ENCODE measurements at places on chromosomes 5 and 9. TPM values are rescaled to one million over a fixed set of nuclear protein-coding genes. Genes with fewer than 3 reads are reported as not detected.
A peak's percentile ranks its signal among the peaks of the same experiment; 100 is the strongest.

DNA sequence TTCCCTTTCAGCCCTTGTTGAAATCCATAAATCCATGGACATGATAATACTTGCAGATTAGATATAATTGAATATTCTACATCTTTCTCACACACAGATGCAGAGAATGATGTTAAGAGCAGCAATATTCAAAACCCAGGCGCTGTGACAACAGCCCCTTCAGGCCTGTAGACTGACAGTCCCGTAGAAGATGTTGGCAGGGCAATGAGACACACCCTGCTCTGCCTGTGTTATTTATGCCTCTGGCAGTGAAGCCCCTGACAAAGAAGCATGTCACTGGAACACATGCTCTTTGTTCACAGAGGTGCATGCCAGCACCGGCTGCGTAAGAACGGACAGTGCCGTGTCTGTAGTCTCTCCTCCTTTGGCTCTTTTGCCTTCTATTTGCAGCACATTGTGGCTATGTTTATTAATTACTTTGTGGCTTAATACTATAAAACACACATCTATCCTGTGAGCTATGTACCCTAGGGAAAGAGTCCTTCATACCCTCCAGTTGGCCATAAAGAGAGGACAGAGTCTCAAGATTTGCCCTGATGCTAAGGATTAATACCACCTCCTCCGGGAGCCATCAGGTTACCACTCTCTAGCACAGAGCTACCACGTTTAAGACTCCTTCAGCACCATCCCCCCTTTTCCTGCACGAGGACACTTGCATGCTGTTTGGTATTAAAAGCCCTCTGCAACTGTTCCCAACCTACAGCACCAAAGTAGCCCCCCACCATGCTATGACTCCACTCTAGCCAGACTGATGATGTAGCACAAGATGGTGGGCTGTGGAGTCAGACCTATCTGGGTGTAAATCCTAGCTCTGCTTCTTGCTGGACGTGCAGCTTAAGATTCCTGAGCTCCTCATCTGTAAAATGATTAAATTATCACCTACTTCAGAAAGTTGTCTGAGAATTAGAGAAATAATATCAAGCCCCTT is 2.0 kb upstream of the ANP32B start:
- no peak for DNase-seq

DNA sequence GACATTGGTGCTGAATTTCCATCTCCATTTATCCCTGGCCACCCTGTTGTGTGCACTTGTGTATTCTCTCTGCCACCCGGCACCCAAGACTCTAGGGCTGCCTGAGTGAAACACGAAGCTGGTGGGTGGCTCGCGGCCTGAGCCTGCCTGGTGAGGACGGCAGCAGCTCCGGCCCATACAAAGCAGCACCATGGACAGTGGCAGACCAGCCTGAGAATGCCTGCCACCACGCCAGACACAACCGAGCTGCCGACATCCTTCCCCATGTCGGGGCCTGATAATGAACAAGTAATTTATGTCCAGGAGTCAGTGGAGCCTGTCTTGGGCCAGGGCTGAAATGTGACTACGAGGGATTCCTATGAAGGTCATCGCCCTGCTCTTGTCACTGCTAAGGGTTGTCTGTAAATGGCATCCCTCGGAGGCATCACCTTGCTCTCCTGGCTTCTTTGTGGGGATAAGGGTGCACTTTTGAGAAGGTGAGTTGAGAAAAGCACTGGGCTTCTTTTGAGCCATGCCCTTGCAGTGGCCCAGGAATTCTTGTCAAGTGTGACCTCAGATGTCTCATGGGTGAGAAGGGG is 175.7 kb downstream of the MELK start:
- DNase-seq, result peak; percentile 35

GRCh38 chr5:95020345-95020744 is 264.5 kb downstream of the MCTP1 start:
- no peak for DNase-seq

DNA sequence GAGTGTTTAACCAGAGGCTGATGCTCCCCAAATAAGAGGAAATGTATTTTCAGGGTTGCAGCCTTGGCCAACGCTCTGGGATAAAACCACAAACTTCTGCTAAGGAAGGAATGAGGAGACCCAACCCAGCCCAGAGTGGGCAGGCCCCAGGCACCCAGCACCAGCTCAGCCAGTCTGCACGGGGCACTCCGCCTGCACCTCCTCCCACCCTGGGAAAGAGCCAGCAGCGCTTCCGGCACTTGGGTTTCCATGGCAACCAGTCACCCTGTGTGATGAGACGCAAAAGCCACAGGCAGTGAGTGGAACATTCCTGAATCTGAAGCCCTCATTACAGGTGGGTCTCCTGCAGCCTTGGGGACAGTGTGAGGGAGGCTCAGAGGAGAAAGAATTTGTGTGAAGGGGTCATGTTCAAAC is 85.2 kb upstream of the ZBTB43 start:
- DNase-seq, result peak; percentile 44

DNA sequence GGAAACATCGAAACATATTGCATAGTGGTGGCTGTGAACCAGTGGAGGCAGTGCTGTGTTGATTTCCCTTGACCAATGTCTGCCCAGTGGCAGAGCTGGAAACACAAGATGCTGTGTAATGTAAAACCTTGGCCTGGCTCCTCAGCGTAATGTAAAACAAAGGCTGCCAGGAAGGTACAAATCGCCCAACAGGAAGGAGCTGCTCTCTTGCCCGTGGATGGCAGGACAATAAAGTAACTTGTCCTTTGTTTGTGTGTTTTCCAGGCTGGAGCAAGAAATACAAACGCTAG is 143.4 kb downstream of the PALM2AKAP2 start:
- no peak for DNase-seq

DNA sequence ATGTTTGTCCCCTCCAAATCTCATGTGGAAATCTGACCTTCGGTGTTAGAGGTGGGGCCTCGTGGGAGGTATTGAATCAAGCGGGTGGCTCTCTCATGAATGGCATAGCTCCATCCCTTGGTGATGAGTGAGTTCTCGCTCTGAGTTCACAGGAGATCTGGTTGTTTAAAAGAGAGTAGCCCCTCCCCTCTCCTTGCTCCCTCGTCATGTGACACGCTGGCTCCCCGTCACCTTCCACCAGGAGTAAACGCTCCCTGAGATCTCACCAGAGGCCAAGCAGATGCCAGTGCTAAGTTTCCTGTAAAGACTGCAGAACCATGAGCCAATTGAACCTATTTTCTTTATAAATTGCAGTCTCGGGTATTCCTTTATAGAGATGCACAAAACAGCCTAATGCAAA is 74.5 kb downstream of the RASEF start:
- DNase-seq, result no peak

- DNase-seq, result peak; percentile 92
These were observed 68.2 kb downstream of the NR2F1-AS1 start for GRCh38 chr5:93512799-93513198.

GRCh38 chr5:73826301-73827105 is 200.5 kb downstream of the ARHGEF28 start:
- peak; percentile 75 for DNase-seq

DNA sequence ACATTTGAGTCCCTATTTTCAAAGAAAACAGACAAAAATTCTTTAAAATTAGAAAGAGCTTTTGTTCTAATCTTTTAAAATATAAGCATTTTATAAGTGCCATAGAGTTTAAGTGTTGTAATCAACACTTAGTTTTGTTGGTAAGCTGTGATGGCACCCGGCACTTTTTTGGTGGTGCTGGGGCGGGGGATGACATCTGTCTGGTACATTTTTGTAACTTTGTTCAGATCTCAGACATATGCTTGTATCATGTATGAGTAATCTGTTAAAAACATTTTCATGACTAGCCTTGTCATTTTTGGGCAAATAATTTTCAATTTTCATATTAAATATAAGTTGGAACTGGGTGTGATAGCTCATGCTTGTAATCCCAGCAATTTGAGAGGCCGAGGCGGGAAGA is 51.7 kb downstream of the UBAP1 start:
- peak; percentile 61 for DNase-seq

- peak; percentile 55 for DNase-seq
These were observed 2.7 kb downstream of the GCNT4 start for GRCh38 chr5:75049456-75050351.

The LVRN gene
- total RNA-seq, result 0.11 TPM

The RABGAP1 gene
- 28.8 TPM for total RNA-seq

The RLN2 gene
- not detected for total RNA-seq

The ADRB2 gene
- total RNA-seq, result 4.1 TPM

The WHRN gene
- 0.83 TPM for total RNA-seq

Data from LHCN-M2 (cell line).